Activated CD4-positive, CD25-positive, alpha-beta regulatory T cell (primary cell): ENCODE measurements at places on chromosomes 6 and 20.

GRCh38 chr20:63577317-63577894 lies 3.4 kb upstream of the HELZ2 start:
- DNase-seq = no peak

GRCh38 chr6:73742433-73742832 lies 46.4 kb downstream of the CD109 start:
- no peak for DNase-seq

- peak; percentile 10 for DNase-seq
Observed at GRCh38 chr6:130018744-130019325, 454 bp downstream of the L3MBTL3 start.

GRCh38 chr6:95865857-95866256 lies 149.9 kb upstream of the FUT9 start:
- DNase-seq = no peak

DNA sequence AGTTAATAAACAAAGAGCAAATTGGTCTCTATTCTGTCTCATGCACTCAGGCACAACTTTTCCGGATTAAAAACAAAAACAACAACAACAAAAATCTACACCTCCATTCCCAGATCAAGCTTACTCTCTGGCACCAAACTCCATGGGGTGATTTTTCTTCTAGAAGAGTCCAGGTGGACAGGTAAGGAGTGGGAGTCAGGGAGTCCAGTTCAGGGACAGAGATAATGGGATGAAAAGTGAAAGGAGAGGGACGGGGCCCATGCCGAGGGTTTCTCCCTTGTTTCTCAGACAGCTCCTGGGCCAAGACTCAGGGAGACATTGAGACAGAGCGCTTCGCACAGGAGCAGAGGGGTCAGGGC lies 437 bp upstream of the HLA-A start:
- no peak for DNase-seq

GRCh38 chr6:2806644-2807043 lies 35.0 kb downstream of the SERPINB1 start:
- DNase-seq = no peak

GRCh38 chr20:4017051-4017712 lies 1.8 kb upstream of the RNF24 start:
- no peak for DNase-seq

GRCh38 chr6:67009818-67010217 lies 1302.8 kb upstream of the EYS start:
- no peak for DNase-seq

- DNase-seq = no peak
Observed at GRCh38 chr6:145844933-145845540, 30.4 kb upstream of the FBXO30 start.

DNA sequence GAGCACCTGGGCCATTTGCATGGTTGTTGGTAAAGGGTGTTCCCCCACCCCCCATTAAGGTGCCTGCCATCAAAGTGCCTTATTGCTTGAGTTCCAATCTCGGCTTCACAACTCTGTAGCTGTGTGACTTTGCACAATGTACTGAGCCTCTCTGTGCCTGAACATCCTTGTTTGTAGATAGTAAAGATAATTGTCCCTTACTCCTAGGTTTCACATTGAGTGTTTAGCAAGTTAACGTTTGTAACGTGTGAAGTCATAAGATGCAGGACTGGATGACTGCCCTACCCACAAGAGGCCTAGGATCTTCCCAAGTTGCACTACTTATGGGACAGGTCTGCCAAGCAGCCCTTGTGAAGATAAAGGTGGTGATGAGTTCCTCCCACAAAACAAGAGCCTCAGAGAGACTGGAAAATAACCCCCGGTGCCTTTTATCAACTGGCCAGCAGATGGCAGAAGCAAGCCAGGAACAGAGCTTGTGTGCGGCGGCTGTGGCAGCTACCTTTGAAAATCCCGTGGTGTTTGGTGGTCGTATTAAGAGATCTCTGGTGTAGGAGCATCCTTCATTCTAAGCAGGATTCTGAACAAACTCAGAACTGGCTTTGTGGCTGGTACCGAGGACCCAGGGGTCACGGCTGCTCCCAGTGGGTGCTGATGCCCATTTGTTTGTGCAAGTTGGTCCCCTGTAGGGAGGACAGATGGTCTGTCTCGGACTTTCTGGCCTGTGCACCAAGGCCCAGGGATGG lies 99.1 kb downstream of the CDH26 start:
- DNase-seq = peak; percentile 34

DNA sequence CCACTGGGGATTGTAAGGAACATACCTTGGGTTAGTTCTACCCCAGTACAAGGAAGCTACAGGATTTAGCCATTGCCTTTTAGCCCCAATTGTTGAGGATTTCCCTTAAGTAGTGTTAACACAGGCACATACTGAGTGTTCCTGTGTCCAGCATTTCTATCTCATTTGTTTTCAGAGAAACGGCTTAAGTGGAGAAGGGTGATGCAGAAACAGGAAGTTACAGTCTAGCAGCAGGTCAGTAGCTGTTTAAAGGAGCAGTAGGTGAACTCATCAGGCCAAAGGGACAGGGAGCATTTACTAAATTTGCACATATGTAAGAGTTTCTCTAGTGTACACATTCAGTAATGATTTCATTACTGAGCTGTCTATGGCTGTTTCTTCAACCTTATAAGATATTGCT lies 644.2 kb upstream of the GJE1 start:
- DNase-seq = no peak

- no peak for DNase-seq
Observed at GRCh38 chr6:121449331-121449730, 13.9 kb downstream of the GJA1 start.

GRCh38 chr6:137571854-137572253 lies 77.7 kb upstream of the OLIG3 start:
- DNase-seq = peak; percentile 4

- DNase-seq = no peak
Observed at GRCh38 chr6:17289630-17290061, 8.5 kb downstream of the RBM24 start.

GRCh38 chr6:137589067-137589848 lies 95.1 kb upstream of the OLIG3 start:
- no peak for DNase-seq

DNA sequence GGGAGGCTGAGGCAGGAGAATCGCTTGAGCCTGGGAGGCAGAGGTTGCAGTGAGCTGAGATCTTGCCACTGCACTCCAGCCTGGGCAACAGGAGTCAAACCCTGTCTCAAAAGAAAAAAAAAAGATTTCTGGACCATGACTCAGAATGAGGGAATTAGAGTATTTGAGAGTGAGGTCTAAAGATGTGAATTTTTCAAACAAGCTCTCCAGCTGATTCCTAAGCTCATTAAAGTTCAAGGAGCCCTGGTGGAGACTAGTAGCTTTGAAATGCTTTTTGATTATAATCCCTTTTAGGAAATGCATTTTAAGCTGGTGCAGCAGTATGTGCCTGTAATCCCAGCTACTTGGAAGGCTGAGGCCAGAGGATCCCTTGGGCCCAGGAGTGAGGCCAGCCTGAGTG lies 21.8 kb upstream of the SRF start:
- no peak for DNase-seq

DNA sequence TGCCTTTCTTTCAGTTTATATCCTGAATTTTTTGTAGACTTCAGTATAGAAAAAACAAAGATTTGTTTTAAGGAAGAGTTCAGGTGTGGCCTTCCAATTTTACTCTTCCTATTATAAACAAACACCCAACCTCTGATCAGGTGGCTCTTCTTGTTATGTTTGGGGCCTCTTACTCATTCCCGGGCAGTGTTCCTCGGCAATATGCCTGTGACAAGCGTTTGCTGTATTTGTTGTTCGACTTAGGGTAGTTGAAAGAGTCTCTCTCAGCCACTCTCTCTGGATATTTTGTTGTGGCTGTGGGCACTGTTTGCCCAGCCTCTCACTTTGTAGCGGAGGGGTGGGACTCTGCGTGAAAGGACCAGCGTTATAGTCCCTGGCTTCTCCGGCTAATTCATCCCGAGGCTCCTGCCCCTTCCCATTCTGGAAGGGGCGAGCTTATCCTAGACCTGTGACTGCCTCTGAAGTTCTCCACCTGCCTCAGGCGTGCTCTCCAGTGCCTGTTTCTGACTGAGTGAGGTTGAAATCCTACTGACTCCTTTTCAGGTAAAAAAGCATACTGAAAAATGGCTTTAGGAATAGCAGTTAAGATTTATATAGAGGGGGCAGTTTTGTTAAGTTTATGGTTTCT lies 97.4 kb downstream of the PLCB4 start:
- DNase-seq = no peak

DNA sequence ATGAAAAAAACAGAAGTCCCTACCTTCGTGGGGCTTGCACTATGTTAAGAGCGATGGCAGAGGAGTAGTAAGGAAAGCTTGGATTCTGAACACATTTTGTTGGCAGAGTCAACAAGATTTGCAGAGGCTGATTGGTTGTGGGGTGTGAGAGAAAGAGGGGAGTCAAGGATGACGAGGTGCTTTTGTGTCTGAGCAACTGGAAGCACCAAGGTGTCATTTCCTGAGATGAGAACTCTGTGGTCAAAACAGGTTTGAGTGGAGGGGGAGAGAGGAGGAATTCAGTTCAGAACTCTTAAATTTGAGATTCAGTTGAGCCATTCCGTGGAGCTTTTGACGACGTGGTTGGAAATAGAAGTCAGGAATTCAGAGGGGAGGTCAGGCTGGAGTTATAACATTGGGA lies 3.5 kb downstream of the OCSTAMP start:
- DNase-seq = no peak

DNA sequence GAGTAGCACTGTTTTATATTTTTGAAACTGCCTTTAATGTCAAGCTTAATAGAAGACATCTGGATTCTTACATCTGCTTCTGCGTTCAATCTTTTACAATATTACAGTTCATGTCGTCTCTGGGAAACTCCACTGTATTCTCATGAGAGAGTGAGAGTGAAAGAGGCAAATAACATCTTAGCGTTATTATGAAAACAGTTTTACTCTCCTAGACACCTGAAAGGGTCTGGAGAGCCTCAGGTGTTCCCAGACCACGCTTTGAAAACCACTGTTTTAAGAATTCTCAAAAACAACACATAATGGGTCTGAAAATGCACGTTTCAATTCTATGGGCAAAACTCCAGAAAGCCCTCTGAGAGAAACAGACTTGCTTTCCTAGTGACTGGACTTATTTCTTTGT lies 63.3 kb downstream of the ARHGAP18 start:
- DNase-seq = no peak

- no peak for DNase-seq
Observed at GRCh38 chr6:14876778-14877613, 368.9 kb upstream of the JARID2 start.

DNA sequence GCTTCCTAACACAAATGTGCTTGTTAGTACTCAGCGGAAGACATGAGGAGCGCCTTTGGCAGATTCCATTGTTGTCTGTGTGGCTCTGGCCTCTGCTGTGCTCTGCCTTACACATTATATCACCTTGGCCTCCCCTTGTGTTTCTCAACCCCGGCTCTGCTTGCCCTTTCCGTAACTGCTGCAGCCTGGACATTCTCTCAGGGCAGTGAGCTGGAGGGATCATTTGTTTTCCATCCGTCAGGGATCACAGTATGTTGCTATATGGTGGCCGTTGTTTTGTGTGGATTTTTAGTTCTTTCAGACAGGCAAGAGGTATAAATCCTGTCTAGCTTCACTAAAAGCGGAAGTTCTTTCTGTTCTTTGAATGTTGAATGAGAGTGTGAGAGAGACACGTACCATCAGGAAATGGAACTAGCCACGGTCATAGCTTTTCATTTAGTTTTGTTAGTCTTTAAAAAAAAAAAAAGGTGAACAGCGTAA lies 175.1 kb downstream of the JARID2 start:
- DNase-seq = no peak

DNA sequence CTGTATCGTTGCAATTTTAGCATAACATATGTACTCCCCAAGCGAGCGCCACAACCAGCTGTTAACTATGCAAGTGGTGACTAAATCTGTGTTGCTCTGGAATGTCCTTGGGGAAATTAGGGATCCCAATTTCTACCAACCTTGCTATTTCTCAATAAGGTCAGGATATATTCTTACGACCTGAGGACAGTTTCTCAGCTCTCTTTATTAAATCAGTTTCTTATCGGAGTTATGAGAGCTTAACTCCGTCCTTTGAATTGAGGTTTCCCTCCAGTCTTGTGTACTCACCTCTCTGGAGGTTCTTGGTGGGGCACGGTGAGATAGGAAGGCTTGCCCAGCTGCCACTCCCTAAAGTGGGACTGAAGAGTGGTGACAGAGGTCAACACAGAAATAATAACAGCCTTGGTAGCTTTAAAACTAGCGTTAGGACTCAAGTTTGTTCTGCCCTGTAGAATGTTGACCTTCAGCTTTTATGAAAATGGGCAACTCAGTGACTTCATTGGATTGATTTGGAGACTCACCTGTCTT lies 694 bp downstream of the MRPS18B start:
- no peak for DNase-seq

DNA sequence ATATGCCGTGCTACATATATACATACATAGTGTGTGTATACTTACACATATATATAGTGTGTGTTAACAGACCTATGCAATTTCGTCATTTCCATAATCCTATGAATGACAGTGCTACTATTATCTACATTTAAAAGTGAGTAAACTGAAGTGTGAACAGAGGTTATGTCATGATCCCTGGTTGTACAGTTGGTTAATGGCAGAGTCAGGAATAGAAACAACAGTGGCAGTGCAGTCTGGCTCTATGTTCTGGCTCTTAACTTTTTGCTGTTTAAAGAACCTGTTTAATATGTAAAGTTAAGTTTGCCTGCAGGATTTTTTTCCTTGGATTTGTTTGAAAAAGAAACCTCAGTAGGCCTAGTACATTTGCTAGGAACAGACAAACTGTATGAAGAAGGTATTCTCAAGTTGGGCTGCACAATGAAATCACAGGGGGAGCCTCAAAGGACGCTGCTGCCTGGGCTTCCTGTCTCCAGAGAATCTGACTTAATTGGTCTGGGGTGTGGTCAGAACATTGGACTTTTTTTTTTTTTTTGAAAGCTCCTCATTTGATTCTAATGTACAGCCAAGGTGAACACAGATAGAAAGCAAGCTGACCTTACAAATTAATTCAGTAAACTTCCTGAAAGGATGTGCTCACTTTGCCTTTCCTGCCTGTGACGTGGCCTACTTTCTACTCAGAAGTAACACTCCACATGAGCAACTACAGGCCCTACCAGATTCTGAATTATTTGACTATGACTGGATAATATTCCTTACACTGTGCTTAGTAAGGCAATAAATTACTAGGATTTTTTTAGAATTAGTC lies 29.4 kb downstream of the PLCB1 start:
- DNase-seq = no peak

DNA sequence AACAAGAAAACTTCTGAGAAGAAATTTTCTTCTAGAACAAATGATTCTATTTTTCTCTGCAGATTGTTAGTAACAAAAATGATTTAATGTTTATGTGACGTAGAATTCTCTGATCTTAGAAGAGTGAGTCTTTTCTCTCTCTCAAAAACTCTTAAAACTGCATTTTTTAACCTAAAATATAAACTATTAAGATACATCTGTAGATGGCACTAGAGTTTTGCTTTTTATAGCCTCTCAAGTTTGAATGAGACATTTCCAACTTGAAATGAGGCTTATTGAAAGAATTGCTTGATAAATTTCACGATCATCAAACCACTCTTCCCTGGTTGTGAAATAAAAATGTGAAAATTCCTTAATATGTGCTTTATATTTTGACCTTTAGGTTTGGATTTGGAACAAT lies 53.8 kb downstream of the PHF3 start:
- no peak for DNase-seq
